ENCODE measurements at places on chromosomes 6 and 20. TPM values are rescaled to one million over a fixed set of nuclear protein-coding genes. Genes with fewer than 3 reads are reported as not detected.

- DNase-seq: no peak
Observed at GRCh38 chr20:45788351-45788750, 3.3 kb downstream of the WFDC3 start.

GRCh38 chr20:45095805-45096238 lies 5.1 kb downstream of the KCNS1 start:
- peak; percentile 71 for DNase-seq

DNA sequence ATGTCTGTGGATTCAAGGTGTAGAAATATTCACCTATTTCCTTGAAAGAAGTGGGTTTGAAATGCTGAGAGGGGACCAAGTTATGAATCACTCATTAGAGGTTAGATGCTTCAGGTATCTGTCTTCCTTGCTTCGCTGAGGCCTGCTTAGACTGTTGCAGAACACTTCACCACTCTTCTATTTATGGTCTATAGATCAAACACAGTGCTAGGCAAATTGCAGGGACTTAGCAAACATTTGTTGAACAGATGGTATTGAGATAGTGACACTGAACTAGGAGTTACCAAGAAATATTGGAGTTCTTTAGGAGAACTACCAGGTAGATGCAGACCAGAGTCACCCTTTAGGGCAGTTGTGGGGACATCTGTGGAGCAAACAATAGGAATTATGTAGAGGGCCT lies 123.8 kb downstream of the RFPL4B start:
- no peak for DNase-seq

DNA sequence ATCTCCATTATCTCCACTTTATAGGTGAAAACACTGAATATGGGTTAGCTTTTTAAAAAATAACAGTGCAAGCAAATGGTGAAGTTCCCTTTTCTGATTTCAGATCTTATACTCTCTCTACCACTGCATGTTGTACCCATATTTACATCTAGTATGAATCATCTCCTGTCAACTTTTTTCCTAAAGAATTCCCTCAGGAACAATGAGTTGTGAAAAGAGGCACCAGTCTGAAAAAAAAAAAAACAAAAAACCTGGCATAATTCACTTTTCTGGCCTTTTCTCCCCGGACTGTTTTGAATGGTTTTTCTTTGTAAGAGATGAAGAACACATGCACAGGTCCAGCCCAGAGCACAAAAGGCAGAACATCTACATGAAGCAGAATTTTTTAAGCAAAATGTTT lies 596.0 kb downstream of the COL12A1 start:
- DNase-seq: no peak

DNA sequence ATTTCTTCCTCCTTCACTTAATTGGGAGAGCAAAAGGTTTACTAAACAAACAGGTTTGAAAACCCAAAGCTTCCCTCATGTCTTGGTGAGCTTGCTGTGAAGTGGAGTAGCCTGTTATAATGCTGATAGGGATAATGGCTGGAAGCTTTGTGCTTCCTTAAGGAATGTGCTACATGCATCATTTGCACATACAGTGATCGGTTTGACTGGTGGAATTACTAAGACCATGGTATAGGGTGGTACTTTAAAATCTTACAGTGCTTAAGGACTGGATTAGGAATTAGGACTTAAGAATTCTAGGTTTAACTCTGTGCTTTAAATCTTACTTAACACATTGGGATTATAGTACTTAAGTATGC lies 75.7 kb downstream of the ARID1B start:
- no peak for DNase-seq

DNA sequence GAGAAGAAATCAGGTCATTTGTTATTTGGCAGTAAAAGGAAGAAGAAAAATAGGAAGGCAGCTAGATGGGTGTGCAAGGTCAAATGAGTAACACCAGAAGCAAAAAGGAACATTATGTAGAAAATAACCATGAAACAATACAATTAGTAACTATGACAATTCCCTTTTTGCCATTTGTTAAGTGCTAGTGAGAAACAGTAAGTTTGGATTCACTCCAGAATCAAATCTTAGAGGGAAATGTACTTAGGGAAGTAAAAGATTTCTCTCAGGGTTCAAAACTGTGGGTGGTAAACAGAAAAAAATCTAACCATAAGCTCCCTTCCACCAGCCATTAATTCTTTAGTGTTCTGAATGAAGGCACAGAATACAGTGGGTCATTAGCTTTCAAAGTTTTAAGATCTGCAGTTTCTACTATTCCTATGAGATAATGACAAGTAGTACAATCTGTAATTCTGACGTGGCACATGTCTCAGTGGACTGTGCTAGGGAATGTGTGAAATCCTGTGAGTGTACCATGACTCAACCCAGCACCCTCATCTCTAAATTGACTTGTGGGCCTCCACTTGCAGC lies 17.1 kb downstream of the REPS1 start:
- DNase-seq: peak; percentile 26

DNA sequence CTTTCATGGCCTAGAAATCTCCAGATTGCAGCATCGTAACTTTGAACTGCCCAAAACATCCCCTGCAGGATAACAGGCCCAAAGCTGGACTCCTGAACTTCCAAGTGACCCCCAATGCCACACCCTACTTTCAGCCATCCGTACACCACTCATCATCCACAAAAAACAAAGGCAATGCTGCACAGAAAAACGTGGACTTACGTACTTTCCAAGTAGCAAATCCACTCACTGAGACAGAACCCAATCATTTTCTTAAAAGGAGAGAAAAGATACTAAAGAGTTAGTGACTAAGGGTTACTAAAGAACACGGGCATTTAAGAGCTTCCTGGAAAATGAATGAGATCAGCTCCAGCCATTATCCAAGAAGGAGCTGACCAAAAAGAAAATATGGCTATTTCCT lies 211.0 kb downstream of the WDR27 start:
- DNase-seq: no peak

DNA sequence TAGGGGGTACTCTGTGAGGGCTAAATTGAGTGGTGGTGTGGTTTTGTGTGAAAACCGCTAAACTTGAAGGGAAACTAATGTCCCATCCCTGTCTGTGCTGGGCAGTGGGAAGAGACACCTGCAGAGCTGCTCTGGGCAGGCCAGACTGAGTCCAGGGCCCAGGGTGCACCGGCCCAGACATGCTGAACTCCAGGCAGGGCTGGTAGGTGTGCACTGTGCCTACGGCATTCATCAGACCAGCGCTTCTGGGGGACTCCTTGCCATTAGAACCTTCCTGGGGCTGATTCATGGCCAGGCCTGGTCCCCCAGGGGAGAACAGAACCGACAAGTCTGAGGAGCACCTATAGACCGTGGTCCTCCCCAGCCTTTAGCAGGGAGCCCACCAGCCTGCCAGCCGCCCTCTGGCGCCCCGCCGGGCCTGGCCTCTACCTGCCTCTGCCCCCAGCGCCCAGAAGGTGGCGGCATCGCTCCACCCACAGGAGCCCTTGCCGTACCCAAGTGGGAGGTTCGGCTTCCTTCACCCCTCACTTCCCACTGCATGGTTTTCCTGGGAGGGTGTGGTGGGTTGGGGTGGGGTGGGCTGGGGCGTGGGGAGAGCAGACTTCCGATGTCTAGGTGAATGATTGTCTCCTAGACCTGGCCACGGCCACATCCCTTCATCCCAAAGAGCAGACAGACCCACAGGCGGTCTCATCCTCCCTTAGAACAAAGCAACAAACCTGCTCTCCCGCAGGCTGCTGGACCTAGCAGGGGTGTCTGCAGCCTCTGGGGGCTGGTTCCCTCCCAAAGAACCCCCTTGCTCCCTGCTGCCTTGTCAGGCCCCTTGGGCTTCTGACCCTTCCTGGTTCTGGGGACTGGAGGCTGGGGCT lies 15.5 kb downstream of the CCDC167 start:
- DNase-seq: peak; percentile 77

GRCh38 chr20:47620808-47621805 lies 119.4 kb downstream of the NCOA3 start:
- no peak for DNase-seq

DNA sequence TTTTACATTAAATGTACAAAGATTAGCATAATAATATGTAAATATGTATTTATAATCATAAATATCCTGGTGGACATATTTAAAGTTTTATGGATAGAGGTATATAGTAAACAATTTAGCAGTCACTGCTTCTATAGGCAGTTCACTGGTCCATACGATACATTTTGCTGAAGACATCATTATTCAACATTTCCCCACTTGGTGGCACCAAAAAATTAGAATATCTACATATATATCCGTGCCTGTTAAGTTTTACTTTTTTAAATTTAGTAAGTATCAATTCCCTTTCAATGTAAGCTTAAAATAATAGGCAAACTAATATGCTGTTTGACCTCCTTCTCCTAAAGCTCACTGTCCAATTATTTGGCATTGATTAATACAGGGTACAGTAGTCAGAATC lies 64.2 kb downstream of the LMBRD1 start:
- no peak for DNase-seq

- peak; percentile 81 for DNase-seq
Observed at GRCh38 chr6:71288228-71289038, at the start of gene OGFRL1. Gene OGFRL1, plus strand, starts transcription at chr6:71288811. Its CDS starts 126 bp downstream, at chr6:71288937.

C4B gene
- total RNA-seq: 6.4 TPM

TRIM10 gene
- total RNA-seq: 0.39 TPM

TMEM170B gene
- total RNA-seq: 1.0 TPM

KCNK5 gene
- total RNA-seq: 10.9 TPM

Data from activated T-cell treated with anti-CD3 and anti-CD28 coated beads, Interleukin-2, amount 50 U/mL, for 72 hours (primary cell).